ENCODE measurements at places on chromosomes 12 and 14. TPM values are rescaled to one million over a fixed set of nuclear protein-coding genes. Genes with fewer than 3 reads are reported as not detected.

The TRIM9 gene
- total RNA-seq: 1.0 TPM

The KERA gene
- total RNA-seq: not detected

The HRK gene
- total RNA-seq: 0.11 TPM

The OR6C2 gene
- total RNA-seq: not detected

The SERPINA12 gene
- 477 TPM for total RNA-seq

The HOXC11 gene
- 7.3 TPM for total RNA-seq

The SLC5A8 gene
- total RNA-seq: 0.42 TPM

The LIN7A gene
- total RNA-seq: 3.8 TPM

The SERPINA5 gene
- 2.6 TPM for total RNA-seq

The KLHL33 gene
- 1.2 TPM for total RNA-seq

The TCL1B gene
- not detected for total RNA-seq

The VIPAS39 gene
- 18.4 TPM for total RNA-seq

The TMEM52B gene
- not detected for total RNA-seq

The FGF6 gene
- total RNA-seq: not detected

The CLEC4E gene
- 0.42 TPM for total RNA-seq

The EXOC3L4 gene
- not detected for total RNA-seq

The RBP5 gene
- not detected for total RNA-seq

The MFAP5 gene
- total RNA-seq: 35.8 TPM

The GPR84 gene
- not detected for total RNA-seq

The AMN gene
- total RNA-seq: 29.1 TPM

The TMEM253 gene
- not detected for total RNA-seq

The PLEKHG7 gene
- not detected for total RNA-seq

The PAPLN gene
- total RNA-seq: 36.4 TPM

The ST8SIA1 gene
- total RNA-seq: 2.6 TPM

The CCDC91 gene
- total RNA-seq: 22.6 TPM

The FRS2 gene
- total RNA-seq: 45.3 TPM

The LBHD2 gene
- not detected for total RNA-seq

The MRPL42 gene
- 43.9 TPM for total RNA-seq

The ZNF891 gene
- 1.4 TPM for total RNA-seq

The GUCY2C gene
- total RNA-seq: not detected

The RAD9B gene
- not detected for total RNA-seq

The C12orf60 gene
- total RNA-seq: 0.62 TPM

The POTEM gene
- total RNA-seq: 0.15 TPM

The ZFYVE21 gene
- total RNA-seq: 147 TPM

The TMEM120B gene
- total RNA-seq: 3.5 TPM

The MIP gene
- not detected for total RNA-seq

The FAM186B gene
- 0.49 TPM for total RNA-seq

The MAP3K12 gene
- total RNA-seq: 12.8 TPM

All from lower leg skin (tissue), 4 donors.